ENCODE measurements at places on chromosomes 5 and 9.

- no peak for DNase-seq
These were observed 591.1 kb downstream of the DTWD2 start for GRCh38 chr5:118397236-118397635.

- DNase-seq = no peak
These were observed 607.0 kb downstream of the ZNF608 start for GRCh38 chr5:124139477-124139876.

DNA sequence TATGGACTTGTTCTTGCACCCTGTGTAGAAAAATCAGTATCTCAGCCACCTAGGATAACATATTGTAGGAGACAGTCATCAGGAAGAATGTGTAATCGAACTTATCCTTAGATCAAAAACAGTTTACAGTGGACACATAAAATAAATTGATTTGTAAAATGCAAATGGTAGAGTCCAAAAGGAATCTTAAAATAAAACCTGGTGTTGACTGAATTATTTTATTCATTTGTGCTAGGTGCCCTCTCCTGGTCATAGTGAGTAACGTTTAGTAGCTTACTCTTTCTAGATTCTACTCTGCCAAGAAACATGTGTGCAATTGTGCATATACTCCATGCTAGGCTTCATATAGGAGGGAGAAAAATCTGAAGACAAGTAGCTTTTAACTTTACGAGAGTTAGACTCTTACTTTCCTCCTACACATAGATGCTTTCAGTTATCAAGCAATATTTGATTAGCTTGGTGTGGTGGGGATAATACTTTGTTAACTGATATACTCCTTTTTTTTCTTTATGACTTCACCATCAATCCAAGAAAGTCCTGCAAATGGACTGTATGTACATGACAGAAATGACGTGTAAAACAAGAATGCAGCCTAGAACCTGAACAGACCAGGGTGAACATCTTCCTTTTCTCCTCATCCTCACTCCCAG is 23.7 kb upstream of the LOX start:
- DNase-seq = no peak

GRCh38 chr9:35333551-35333950 is 156.4 kb upstream of the RUSC2 start:
- no peak for DNase-seq

GRCh38 chr5:172414531-172415361 is 39.6 kb downstream of the SH3PXD2B start:
- no peak for DNase-seq

GRCh38 chr9:69295872-69296552 is 29.0 kb upstream of the ENTREP1 start:
- DNase-seq = no peak

GRCh38 chr9:79116709-79117108 is 455.1 kb upstream of the TLE4 start:
- DNase-seq = no peak

DNA sequence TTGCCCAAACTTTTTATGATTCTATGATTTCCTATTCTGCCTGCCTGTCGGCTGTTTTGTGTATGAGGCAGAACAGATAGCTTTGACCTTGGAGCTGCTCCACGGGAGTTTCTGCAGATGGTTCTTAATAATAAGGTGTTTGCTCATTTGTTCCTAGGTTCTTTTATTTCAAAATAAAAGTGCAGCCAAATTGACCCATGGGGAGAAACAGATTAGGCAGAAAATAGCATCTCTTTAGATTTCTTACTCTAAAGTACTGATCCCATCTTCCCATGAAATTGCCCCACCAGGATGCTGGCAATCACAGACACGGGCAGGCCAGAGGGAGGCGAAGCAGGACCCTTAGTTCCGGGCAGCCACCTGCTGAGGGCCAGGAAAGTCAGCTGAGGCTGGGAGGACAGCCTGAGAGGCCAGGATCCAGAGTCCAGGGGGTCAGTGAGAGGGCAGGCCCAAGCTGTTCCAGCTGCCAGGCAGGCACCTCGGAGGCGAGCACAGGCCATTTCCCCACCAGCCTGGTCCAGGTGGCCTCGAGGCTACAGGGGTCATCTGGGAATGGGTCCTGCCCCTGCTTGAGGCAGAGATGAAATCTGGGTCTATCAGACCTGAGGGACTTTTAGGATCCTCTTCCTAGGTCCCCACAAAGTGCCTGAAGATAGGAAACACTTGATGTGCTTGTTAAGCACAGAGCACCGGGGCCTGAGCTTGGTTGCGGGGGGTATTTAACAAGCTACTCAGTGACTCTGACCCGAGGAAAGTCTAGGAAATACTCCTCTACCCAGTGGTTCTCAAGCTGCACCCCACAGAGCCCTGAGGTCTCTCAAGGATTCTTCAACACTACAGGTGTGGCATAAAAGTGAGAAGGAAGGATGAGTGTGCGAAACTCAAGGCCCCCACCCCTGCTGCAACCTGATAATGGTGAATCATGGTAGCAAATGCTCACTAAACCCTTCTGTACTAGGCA is 145.4 kb downstream of the CMYA5 start:
- no peak for DNase-seq

- no peak for DNase-seq
These were observed 46.7 kb downstream of the VAV2 start for GRCh38 chr9:133945314-133945975.

DNA sequence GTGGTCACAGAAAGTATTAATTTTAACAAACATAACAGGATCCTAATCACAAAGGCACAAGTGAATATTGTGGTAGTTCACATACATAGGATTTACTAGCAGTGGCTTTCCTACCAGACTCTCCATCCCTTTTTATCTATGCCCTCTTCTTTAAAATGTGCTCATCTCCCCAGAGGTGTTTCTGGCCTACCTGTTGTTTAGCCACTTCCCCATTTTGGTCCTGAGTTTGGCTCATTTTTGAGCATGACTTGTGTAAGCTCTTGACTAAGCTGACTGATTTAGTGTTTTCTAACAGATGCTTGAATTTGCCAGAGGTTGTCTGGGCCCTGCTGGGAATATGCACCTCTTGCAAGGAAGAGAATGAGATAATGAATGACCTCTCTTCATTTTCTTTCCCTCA is 517.7 kb upstream of the CLINT1 start:
- DNase-seq = no peak

DNA sequence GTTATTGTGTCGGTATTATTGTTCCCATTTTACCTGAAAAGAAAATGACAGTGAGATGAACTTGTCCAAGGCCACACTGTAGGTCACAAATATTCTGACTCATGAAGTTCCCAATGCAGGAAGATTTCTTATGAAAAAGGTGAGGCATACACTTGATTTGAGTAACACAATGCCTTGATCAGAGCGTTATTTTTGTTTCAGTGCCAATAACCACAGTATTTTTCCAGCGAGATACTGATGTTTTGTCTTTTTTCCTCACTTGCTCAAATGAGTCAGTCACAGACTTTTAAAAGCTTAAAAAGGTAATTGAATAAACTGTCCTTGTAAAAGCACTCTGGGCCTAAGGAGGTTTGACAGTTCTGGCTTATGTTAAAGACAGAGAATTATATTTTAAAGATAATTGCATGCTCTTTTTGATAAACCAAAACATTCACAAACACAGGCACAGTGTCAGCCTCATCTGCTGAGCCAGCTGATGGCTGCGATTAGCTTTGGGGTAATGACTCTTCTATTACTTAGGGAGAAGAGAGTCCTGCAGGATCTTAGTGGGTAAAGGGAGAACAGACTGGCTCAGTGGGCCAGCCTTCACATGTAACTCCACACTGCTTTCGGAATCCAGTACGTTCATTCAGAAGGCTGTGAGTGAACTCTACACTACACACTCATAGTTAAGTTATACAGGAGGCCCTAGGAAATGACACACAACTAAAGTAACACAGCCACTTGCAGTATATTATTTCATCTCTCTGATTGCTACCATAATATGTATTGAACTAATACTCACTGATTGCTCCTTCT is 165.5 kb upstream of the CD180 start:
- DNase-seq = no peak

DNA sequence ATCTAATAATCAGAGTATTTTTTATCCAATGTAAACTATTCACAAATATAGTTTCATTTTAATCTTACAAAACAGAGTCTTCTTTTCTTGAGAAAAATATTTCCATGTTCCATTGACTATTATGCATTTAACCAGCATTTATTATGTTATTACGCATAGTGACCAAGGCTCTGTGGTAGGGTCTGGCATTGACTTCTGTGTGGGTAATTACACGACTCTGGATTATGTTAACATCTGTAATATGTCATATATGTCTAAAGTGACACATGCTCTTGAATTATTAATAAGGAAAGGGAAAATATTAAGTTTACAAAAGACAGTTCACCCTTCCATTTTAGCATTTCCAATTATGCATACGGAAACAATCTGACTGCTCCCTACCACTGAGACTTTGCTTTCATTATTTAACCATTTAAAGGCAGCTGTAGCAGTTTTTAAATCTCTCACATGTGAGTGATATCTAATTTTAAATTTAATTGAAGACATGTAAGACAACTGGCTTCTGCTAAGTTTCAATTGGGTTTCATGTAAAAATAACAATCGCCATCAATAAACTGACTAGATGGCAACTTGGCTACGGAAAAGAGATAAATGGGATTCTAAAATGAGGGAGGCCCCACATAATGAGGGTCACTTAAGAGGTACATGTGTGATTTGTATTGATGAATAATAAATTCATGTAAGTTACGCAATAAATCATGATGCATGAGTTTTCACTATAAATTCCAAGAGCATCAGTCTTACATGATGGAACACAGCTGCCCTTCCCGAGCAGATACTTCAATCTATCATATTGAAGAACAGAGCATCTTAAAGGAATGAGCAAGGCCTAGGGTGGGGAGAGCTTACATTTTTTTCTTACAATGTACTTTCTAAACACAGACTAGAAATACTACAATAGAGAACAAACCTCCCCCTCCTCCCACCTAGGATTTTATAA is 1056.8 kb downstream of the MAT2B start:
- DNase-seq = no peak

- peak; percentile 21 for DNase-seq
These were observed 5.9 kb upstream of the FOXD1 start for GRCh38 chr5:73454379-73455036.

GRCh38 chr9:105188746-105189145 is 55.7 kb upstream of the SLC44A1 start:
- DNase-seq = no peak

GRCh38 chr9:72300873-72301272 is 64.1 kb downstream of the ZFAND5 start:
- DNase-seq = no peak

DNA sequence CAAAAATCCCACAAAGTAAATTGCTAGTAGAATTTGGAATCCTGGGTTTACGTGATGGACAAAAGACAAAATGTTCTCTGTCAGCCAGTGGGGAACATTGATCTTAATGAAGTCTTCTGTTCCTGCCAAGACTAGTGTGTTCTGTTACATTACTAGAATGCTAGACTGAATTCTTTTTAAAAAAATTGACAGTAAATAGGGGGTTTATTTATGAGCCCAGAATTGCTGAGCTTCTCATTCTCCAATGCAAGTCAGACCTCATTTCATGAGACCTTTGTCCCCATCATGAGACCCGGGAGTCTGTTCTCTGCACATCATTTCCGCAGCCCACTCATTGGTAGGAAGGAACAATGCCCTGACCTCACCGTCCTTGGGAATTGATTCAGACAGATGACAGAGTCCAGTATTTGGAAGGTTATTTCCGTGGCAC is 173.8 kb upstream of the OTULINL start:
- DNase-seq = no peak

- DNase-seq = no peak
These were observed 5.5 kb downstream of the CCL19 start for GRCh38 chr9:34685591-34685990.

GRCh38 chr9:79135681-79136415 is 435.9 kb upstream of the TLE4 start:
- DNase-seq = no peak

DNA sequence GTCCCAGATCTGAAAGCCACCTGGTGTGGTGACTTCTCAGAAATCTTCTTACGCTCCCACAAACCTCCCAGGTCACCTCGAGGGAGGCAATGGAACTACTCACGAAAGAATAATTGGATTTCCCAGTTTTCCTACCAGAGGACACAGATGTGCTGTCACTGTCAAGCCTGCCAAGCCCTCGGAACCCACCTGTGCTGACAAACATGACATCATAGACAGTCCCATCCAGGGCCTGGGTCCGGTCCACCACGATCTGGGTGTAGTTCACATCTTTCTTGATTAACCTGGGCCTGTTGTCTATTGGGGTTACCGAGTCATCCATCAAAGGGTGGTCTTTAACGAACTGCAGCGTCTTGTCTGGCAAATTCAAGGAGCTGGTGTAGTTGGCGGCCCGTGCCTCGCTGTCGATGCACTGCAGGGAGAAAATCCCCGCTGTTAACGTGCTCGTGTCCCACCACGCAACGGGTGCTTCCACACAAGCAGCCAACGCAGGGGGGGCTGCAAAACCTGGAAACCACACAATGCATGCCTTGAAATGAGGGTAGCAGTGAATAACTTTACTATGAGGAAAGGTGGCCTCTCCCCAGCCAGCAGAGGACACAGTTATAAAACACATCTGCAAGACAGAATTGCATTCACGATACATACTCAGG is 69.0 kb downstream of the SECISBP2 start:
- no peak for DNase-seq

DNA sequence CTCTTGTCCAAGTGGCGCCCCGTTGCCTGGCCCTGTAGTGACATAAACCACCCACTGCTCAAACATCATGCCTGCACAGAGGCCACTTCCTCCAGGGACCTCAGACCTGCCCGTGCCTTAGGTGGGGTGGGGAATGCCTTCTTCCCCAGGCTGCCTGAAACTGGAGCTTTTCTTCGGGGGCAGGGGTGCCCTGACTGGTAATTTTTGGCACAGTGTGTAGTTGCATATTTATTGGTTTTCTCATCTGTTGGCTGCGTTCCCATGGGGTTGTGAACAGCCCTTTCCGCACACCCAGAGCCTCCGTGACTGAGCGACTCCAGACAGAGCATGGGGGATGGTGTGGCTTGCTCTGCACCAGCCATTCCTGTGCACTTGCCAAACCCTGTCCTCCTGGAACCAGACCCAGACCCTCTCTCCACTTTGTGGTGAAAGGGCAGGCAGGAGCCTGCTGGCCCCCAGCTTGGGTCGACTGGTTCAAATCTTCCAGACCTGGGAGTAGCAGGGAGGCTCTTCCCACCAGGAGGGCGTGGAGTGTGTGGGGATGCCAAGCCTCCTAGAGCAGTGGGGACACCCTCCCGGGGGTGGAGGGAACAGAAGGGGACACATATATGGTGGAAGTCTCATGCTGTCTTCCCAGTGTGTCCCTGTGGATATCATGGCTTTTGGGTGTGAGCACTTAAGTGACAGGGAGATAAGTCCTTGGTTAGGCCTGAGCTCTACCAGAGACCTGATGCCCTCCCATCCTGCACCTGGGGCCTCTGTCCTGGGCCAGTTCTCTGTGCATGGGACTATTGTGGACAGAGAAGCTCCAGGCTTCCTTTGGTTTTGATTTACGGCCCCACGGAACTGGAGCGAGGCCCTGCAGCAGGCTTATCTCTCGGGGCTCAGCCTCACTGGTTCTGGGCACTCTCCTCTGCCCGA is 39.6 kb downstream of the WNK2 start:
- DNase-seq = no peak

GRCh38 chr5:63170486-63170885 is 591.9 kb downstream of the LRRC70 start:
- DNase-seq = no peak

- DNase-seq = no peak
These were observed 1924.1 kb upstream of the WWC1 start for GRCh38 chr5:166367391-166367790.

- DNase-seq = no peak
These were observed 2.5 kb upstream of the GM2A start for GRCh38 chr5:151250346-151251000.

- no peak for DNase-seq
These were observed 310.9 kb downstream of the BNC2 start for GRCh38 chr9:16559418-16560188.
